ENCODE measurements at places on chromosomes 12 and 14.

GRCh38 chr12:39426636-39427240 is 16.2 kb downstream of the KIF21A start:
- DNase-seq: no peak

DNA sequence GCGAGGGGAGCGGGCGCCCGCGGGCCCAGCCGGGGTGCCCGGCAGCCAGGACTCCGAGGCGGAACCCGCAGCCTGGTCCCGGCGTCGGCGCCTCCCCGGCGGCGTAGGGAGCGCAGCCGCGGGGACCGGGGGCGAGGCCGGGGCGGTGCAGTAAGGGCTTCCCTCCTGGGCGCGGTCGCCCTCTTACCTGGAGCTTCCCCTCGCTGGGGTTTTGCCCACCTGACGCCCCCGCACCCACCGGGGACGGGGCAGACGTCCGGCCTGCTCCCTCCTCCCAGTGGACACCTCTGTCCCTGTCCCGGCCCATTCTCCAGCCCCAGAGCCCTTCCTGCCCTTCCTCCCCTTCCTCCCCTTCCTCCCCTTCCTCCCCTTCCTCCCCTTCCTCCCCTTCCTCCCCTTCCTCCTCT is 413 bp upstream of the TUBA1C start:
- peak; percentile 13 for DNase-seq

- no peak for DNase-seq
Observed at GRCh38 chr14:74905595-74906142, 17.4 kb downstream of the RPS6KL1 start.

DNA sequence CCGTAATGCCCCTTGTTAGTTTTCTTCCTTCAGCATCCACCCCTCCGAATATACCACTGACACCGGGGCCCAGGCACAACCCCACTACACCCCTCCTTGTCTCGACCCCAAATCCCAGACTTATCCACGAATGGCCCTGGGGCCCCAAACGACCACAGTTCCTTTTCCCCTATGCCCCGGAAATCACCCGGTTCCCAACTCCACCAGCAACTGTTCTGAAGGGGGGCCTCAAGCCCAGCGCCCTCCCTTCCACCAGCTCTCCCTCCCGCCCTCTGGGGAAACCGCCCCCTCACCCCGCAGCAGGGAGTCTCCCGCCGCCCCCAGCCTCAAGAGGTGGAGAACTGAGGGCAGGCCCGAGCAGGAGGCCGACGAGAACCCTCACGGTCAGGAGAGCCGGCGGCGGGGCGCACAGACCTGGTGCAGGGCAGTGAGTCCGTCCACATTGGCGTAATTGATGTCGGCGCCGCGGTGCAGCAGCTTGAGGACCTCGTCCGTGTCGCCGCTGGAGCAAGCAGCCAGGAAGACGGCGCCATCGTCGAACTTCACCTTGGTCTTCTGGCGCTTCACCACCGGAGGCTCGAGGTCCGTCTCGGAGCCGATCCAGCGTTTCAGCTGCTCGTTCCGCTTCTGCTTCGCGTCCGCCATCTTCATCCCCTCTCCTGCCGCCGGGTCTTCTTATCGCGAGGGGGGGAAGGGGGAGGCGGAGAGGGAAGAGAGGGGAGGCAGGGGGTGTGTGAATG is 446 bp downstream of the PPP1R12A start:
- DNase-seq: no peak

- DNase-seq: no peak
Observed at GRCh38 chr14:102419716-102420115, 57.0 kb downstream of the TECPR2 start.
